ENCODE measurements at places on chromosomes 11 and 22. TPM values are rescaled to one million over a fixed set of nuclear protein-coding genes. Genes with fewer than 3 reads are reported as not detected.

The SLC22A25 gene
- not detected for total RNA-seq

The KRTAP5-2 gene
- not detected for total RNA-seq

The MB gene
- total RNA-seq: not detected

The C11orf52 gene
- not detected for total RNA-seq

The RASSF10 gene
- under 0.01 TPM for total RNA-seq

The RPL3 gene
- total RNA-seq: 4,648 TPM

The CATSPER1 gene
- total RNA-seq: 0.09 TPM

The SMIM35 gene
- not detected for total RNA-seq

The APOBEC3C gene
- 1.7 TPM for total RNA-seq

The MYOD1 gene
- total RNA-seq: not detected

The FERMT3 gene
- 27.2 TPM for total RNA-seq

The WEE1 gene
- 19.5 TPM for total RNA-seq

The SLC5A1 gene
- not detected for total RNA-seq

The AMBRA1 gene
- 21.2 TPM for total RNA-seq

The USP2 gene
- total RNA-seq: 0.18 TPM

The C11orf97 gene
- total RNA-seq: not detected

The PDE3B gene
- total RNA-seq: 1.4 TPM

The PGR gene
- not detected for total RNA-seq

The OR4D6 gene
- not detected for total RNA-seq

The SLC25A18 gene
- not detected for total RNA-seq

The BACE1 gene
- 7.9 TPM for total RNA-seq

The APOL3 gene
- total RNA-seq: 31.8 TPM

The PDGFD gene
- total RNA-seq: 6.0 TPM

The LRRC75B gene
- 3.5 TPM for total RNA-seq

The SYCE3 gene
- not detected for total RNA-seq

The AHNAK gene
- 414 TPM for total RNA-seq

The OR4D5 gene
- not detected for total RNA-seq

The CD3E gene
- not detected for total RNA-seq

The RFPL2 gene
- not detected for total RNA-seq

The CAVIN3 gene
- 119 TPM for total RNA-seq

The LRRC4C gene
- total RNA-seq: not detected

The UBQLN3 gene
- total RNA-seq: not detected

The FXYD6 gene
- total RNA-seq: not detected

The CCDC73 gene
- not detected for total RNA-seq

The CABP4 gene
- total RNA-seq: 0.45 TPM

The CYTH4 gene
- 0.09 TPM for total RNA-seq

The ALG8 gene
- total RNA-seq: 32.5 TPM

The TRIM48 gene
- not detected for total RNA-seq

The EXPH5 gene
- under 0.01 TPM for total RNA-seq

The CCDC116 gene
- 0.09 TPM for total RNA-seq

The BUD13 gene
- total RNA-seq: 16.4 TPM

Measured in endothelial cell of coronary artery (primary cell).